Tongue (tissue), 3 donors: ENCODE measurements at places on chromosomes 6 and 20. TPM values are rescaled to one million over a fixed set of nuclear protein-coding genes. Genes with fewer than 3 reads are reported as not detected.
A peak's percentile ranks its signal among the peaks of the same experiment; 100 is the strongest.

- DNase-seq, result no peak
Observed at GRCh38 chr6:25384967-25385366, 105.8 kb downstream of the CARMIL1 start.

GRCh38 chr6:109672839-109673238 lies 18.2 kb downstream of the AK9 start:
- DNase-seq, result no peak

DNA sequence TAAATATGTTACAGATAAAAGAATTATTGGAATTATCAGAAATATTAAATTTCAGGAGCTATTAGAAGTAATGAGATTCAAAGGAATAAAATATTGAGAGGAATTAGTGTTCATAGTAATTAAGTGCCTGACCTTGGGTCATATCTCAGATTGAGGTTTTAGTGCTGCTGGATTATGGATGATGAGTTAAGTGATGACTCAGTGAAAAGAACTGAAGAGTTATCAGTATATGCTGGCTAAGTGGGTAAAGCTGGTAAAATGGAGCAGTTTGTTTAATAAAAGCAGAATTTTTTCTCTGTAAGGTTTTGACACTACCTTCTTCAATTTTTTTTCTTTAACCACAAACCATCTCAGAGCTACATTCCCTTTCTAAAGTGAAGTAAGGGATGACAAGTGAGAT lies 206.7 kb downstream of the MANEA start:
- DNase-seq, result no peak

- DNase-seq, result no peak
Observed at GRCh38 chr6:219019-219570, 73.2 kb upstream of the DUSP22 start.

DNA sequence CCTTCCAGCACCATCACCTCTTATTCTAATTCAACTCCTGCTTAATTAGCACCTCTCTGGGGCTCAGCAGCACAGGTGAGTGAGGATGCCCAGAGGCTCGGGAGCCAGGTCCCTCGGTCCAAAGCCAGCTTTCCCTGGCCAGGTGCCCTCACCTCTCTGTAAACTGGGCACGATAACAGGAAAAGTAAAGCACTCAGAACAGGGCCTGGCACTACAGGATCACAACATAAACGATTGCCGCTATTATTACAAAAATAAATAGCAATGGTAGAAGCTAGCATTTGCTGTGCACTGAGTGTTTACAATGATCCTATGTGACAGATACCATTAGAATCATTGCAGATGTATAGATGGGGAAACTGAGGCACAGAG lies 2.6 kb downstream of the BPIFB2 start:
- no peak for DNase-seq

DNA sequence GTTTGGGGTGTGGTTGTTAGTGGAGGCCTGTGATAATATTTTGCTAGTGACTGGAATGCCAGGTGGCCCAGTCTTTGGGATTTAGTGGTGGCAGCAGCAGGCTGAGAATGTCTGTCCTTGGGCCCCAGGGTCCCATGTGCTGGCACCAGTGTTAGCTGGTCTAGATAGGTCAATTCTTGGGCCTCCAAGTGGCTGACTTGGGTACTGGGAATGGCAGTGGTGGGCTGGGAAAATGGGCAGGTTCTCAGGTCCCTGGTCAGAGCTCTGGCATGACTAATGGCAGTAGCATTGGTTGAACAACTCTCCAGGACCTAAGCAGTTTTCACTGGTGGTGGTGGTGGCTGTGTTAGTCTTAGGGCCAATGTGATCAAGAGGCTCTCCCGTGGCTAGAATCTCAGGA lies 50.3 kb downstream of the OLIG3 start:
- no peak for DNase-seq

DNA sequence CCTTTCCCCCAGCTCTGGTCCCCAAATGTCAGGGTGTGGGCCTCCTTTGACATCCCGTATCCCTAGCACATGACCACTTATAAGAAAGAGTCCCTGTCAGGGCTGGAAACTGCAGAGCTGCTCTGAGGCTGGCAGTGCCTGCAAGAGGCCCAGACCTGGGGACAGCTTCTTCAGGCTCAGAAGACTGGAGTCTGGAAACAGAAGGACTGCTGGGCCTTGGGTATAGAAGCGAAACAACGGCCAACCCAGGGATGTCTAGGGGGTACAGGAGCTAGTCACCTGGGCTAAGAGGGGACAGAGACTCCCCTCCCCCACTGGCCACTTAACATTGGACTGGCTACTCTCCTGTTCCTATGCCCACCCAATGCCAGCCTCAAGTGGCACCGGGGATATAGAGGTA lies 4.7 kb downstream of the SCUBE3 start:
- no peak for DNase-seq

DNA sequence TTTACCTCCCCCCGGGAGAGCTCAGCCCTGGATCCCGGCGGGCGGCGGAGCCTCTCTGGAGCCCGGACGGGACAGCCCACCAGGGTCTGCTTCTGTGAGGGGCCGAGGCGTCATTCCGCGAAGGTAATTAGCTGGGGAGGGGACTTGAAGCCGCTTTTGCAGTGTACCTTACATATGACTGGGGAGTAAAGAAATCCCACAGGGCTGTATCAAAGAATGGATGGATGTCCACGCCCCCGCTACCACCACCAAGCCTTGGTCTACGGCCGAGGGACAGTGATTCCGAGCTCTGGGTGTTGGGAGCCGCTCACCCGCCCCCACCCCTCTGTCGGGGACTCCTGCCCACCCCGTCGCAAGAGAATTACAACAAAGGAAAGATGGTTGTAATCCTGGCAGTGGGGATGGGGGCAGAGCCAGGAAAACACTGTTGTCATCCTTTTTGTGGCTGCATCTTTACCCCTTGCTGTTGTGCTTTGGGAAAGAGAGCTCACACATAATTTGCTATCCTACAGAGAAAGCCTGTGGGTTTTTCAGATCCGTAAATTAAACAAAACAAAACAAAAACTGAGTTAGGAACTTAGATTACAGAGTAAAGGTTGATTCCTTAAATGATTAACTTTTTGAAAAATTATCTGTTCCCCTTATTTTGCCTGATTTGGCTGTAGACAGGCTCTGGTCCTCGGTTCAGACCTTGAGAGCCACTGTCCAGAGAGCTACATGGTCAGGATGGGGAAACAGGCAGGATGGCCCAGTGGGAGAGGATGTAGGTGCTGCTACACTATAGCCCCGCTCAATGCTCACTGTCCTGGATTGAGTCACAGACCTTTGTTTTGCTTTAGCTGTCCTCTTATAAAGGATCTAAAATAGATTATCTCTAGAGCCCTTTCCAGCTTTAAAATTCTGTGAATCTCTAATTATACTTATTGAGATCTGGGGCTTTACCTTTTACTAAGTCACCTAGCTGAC lies 997 bp upstream of the FBXO30 start:
- DNase-seq, result peak; percentile 51

- no peak for DNase-seq
Observed at GRCh38 chr20:61514018-61514365, 261.9 kb downstream of the CDH4 start.

GRCh38 chr20:5065879-5066383 lies 53.8 kb downstream of the PCNA start:
- no peak for DNase-seq

GRCh38 chr20:22680031-22680740 lies 95.8 kb upstream of the FOXA2 start:
- no peak for DNase-seq

GRCh38 chr20:20231528-20232298 lies 136.2 kb upstream of the INSM1 start:
- no peak for DNase-seq

- DNase-seq, result no peak
Observed at GRCh38 chr6:106522562-106523250, 106.6 kb downstream of the RTN4IP1 start.

DNA sequence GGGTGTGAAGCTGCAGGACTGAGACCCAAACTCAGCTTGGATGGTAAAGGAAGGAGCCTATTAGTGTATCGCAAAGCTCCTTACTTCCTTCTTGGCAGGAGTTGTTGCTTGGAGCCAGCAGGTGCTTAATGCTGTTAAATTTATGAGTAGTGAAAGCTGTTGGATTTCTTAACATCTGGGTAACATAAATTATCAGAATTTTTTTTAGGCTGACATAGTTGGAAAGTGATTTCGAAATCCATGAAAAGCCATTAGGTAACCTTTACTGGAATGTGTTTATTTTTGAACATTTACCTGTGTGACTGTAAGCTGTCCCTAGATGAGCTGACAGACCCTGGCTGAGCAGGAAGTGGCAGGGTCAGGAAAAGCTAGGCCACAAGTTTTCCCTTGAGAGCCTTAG lies 470.4 kb upstream of the SLC35B3 start:
- no peak for DNase-seq

DNA sequence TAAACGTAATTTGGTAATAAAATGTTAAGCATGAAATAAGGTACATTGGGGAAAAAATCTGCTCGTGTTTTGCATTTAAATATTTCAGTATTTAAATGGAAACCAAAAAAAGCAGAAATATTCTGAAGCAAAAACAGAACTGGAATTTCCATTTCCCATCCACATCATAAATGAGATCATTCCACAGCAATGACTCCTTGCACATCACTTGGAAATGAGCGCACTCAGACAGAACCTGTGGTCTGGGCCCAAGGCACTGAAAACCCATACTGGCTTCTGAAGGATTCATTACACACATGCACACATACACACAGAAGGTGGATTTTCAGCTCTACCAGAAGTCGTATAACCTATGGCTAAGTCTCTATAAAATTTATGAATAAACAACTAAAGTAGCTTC lies 174.8 kb downstream of the IBTK start:
- no peak for DNase-seq

- DNase-seq, result no peak
Observed at GRCh38 chr6:102402635-102403329, 1009.3 kb downstream of the GRIK2 start.

DNA sequence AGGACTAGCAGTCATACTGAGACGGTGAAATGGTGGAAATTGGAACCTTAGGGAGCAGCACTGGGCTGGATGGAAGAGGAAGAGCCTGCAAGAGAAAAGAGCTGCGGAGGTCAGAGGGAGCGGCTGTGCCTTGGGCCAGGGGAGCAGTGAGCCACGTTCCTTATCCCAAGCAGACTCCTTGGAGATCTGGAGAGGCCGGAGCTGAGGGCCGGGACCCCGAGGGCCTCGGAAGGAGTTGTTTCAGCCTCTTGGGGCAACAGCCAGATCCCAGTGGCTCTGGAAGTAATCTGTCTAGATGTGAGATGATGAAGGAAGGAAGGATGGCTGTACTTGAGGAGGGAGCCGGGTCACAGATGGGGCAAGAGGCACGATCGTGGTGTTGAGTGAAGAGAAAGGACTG lies 16.1 kb downstream of the PCMTD2 start:
- no peak for DNase-seq

SPTLC3 gene
- total RNA-seq, result 15.8 TPM

C6orf58 gene
- total RNA-seq, result not detected

TP53INP2 gene
- 10.4 TPM for total RNA-seq

ZFP57 gene
- not detected for total RNA-seq

BCAS1 gene
- total RNA-seq, result 2.4 TPM

TFAP2C gene
- 9.2 TPM for total RNA-seq

FOXF2 gene
- 15.4 TPM for total RNA-seq

NHLRC1 gene
- 3.2 TPM for total RNA-seq
